Aorta (tissue), 5 donors: ENCODE measurements at places on chromosomes 2 and 18. TPM values are rescaled to one million over a fixed set of nuclear protein-coding genes. Genes with fewer than 3 reads are reported as not detected.

DNA sequence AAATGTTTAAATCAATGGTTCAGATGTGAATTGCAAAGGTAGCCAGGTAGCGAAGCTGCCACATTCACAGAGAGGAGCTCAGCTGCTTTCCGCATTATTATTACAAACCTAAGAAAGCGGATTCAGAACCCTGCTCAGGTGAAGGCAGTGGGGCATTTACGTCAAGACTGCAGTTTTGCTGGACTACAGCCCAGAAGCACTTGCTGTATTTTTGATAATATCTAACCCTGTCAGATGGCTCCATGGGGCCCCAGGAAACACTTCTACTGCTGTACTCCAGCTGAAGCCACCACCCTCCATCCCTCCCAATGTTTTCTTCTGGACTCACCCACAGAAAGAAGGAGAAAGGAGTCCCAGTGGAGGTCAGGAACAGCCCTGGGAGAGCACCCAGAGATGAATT lies 96.9 kb downstream of the TPO start:
- no peaks in the 10 kb centered on the region for H3K36me3 ChIP-seq
- H3K27ac ChIP-seq: no peak overlapping the region
- no peak overlapping the region for H3K4me3 ChIP-seq

- DNase-seq: no peak
- peaks cover 2% of the 10 kb centered on the region for H3K4me1 ChIP-seq
- peaks cover 1% of the 10 kb centered on the region for H3K36me3 ChIP-seq
- no peaks in the 10 kb centered on the region for H3K27me3 ChIP-seq
- no peak overlapping the region for H3K4me3 ChIP-seq
Measured at GRCh38 chr2:25618676-25619075, 54.7 kb downstream of the DTNB start.

GRCh38 chr18:36905571-36905970 lies 76.6 kb downstream of the KIAA1328 start:
- H3K27ac ChIP-seq: no peak overlapping the region
- H3K36me3 ChIP-seq: no peaks in the 10 kb centered on the region
- no peak for DNase-seq
- no peaks in the 10 kb centered on the region for H3K27me3 ChIP-seq
- H3K4me1 ChIP-seq: peaks cover 2% of the 10 kb centered on the region

- peaks cover 9% of the 10 kb centered on the region for H3K4me1 ChIP-seq
- H3K36me3 ChIP-seq: no peaks in the 10 kb centered on the region
- no peak overlapping the region for H3K4me3 ChIP-seq
- no peak overlapping the region for H3K27ac ChIP-seq
Measured at GRCh38 chr18:35072616-35073015, 31.4 kb downstream of the MAPRE2 start.

GRCh38 chr18:75654851-75655751 lies 227.6 kb upstream of the SMIM21 start:
- H3K27me3 ChIP-seq: no peaks in the 10 kb centered on the region
- H3K4me3 ChIP-seq: no peak overlapping the region
- H3K4me1 ChIP-seq: no peaks in the 10 kb centered on the region
- no peaks in the 10 kb centered on the region for H3K36me3 ChIP-seq

COL3A1 gene
- total RNA-seq: 673 TPM
